ENCODE measurements at places on chromosomes 1 and 21.

- DNase-seq = peak; percentile 54
Observed at GRCh38 chr1:26861286-26861701, 1.7 kb upstream of the SFN start.

DNA sequence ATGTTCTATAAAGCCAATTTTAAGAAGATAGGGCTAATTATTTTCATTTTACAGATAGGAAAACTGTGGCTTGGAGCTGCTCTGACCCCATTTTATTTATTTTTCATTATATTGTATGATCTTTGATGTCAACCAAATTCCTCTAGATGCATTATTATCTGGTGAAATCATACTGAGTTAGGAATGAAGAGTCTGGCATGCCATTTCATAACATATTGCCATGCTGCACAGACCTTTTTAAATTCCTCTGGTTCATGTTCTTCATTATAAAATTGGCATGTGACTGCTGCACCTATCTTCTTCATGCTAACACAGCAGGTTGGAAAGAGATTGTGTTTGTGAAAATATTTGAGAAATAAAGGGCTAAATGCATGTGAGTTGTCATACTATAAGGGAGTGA is 12.7 kb downstream of the PRRX1 start:
- no peak for DNase-seq

DNA sequence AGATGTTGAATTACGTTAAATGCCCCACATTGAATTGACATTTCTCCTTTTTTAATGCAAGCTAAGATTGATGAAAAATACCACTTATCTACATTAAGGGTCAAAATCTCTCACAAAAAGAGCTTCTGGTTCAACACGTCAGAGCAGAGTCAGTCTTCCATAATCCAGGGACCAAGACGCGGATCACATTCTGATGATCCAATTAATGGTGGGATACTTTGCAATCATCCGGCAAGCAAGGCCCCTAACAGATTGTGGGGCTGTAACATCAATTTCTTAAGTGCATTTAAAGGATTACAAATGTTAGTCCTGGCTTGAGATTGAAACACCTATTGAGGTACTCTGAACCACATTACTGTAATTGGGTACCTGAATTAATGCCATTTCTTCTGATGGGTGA is 120.2 kb upstream of the ESRRG start:
- no peak for DNase-seq

- peak; percentile 13 for DNase-seq
Observed at GRCh38 chr1:175373786-175374623, 181.4 kb upstream of the KIAA0040 start.

GRCh38 chr1:223358826-223359225 is 5.2 kb downstream of the SUSD4 start:
- DNase-seq = no peak

GRCh38 chr1:245546875-245547274 is 392.1 kb downstream of the KIF26B start:
- DNase-seq = peak; percentile 12

DNA sequence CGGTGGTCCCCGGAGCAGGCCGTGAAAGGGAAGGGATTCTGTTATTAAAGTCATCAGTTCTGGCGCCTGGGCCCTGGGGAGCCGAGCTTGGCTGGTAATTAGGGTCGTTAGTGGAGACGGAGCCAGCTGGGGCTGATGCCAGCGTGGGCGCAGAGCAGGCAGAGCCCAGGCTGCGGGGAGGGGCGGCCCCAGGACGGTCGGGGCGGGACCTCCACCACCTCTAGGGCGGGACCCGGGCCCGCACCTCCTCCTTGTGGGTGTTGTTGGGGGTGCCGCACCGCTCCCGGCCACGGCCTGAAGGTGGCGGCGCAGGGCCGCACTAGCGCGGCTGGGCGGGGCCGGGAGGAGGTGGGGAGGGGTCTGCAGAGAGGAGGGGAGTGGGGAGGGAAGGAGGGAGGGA is 470.6 kb downstream of the PTPRU start:
- no peak for DNase-seq

DNA sequence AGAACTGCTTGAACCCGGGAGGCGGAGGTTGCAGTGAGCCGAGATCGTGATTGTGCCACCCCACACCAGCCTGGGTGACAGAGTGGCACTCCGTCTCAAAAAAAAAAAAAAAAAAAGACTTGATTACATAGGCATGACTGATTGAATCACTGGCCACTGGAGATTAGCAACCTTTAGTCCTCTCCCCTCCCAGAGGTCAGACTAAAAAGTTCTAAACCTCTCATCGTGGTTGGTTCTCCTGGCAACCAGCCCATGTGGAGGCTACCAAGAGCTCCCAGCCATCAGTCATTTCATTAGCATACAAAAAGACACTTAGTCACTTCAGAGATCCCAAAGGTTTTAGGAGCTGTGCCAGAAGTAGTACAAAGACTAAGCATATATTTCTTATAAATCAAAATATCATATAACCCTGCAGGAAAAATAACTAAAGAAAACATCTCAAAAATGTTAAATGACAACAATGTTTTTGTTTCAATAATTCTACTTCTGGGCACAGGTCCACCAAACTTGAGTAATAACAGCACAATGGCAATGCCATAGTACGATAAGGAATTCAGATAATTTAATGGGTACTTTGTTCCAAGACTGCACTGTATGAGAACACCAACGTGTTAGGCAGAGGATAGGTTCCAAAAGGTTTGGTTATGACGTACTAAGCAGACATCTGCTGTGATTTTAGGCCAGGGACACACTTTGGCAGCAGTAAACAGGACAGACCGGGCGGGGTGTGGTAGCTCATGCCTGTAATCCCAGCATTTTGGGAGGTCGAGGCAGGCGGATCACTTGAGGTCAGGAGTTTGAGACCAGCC is 18.1 kb downstream of the USP48 start:
- no peak for DNase-seq

GRCh38 chr1:54127594-54128300 is 25.1 kb downstream of the CDCP2 start:
- DNase-seq = no peak

- no peak for DNase-seq
Observed at GRCh38 chr21:29034678-29035077, 10.2 kb downstream of the USP16 start.

DNA sequence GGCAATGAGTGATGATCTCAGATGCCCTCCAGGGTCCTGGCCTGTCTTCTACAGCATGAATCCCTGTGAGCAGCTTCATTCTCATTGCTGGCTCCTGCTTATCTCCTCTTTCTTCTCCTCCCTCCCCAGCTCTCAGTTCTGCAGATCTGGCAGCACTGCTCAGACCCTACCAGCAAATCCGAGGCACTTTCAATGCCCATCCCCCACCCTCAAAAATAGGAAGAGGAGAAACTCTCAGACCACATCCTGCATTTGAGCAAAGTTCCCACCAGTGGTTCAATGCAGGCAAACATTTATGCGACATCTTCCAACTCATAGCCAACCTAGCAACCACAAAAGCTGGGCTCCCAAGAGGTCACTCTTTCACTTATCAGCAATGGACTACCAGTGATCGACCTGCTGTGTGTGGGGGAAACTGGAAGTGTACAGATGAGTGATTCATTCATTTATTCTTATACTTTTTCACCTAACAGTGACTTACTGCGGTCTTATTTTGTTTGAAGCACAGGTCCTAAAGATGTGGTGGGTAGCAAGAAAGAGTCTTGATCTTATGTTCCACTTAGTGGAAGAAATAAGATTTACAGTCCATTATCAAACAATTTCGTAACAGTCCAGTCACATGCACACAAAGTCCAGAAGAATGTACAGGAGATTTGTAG is 5.8 kb upstream of the CHI3L2 start:
- no peak for DNase-seq

Data from HCT116 (cell line).